Mucosa of descending colon (tissue), 3 donors: ENCODE measurements at places on chromosomes 3 and 15. TPM values are rescaled to one million over a fixed set of nuclear protein-coding genes. Genes with fewer than 3 reads are reported as not detected.

The SPINK8 gene
- total RNA-seq = not detected

DNA sequence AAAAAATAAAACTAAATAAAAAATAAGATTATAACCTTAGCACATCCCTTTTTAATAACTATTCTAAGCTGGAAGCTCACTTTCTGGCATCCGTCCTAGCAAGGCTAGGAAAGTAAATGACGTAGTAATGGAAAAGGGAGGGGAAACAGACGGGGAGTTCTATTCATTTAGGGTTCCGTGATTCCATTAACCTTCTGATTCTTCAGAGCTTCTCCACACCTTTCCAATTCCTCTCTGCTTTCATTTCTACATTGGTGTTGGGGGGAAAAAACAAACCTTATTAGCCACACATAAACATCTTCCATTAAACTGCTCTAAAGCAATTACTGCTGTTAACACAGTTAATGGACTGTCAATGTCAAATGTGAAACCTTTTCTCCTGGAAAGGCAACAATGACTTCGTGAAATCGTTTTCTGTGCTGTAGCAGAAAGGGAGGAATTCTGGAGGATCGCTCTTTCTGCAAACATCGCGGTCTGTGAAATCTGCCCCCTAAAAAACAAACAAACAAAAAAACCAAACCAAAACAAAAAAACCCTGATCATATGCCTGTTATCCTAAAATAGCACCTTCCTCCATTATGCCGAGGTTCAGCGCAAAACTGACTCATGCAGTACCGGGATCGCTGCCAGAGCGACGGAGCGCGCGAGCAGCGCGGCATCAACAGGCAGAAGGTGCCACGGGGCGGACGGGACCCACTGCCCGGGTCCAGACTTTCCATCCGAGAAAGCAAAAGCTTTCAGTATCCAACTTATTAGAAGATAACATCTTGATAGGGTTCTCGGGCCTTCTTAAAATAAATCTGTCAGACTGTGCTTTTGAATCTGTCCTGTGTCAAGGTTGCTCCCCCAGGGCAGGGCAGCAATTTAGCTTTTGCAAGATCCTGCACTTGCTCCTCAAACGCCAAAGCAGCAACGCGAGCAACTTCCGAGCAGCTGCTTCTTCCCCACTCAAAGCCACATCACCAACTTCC is 156.2 kb downstream of the FGF12 start:
- no peak for DNase-seq

DNA sequence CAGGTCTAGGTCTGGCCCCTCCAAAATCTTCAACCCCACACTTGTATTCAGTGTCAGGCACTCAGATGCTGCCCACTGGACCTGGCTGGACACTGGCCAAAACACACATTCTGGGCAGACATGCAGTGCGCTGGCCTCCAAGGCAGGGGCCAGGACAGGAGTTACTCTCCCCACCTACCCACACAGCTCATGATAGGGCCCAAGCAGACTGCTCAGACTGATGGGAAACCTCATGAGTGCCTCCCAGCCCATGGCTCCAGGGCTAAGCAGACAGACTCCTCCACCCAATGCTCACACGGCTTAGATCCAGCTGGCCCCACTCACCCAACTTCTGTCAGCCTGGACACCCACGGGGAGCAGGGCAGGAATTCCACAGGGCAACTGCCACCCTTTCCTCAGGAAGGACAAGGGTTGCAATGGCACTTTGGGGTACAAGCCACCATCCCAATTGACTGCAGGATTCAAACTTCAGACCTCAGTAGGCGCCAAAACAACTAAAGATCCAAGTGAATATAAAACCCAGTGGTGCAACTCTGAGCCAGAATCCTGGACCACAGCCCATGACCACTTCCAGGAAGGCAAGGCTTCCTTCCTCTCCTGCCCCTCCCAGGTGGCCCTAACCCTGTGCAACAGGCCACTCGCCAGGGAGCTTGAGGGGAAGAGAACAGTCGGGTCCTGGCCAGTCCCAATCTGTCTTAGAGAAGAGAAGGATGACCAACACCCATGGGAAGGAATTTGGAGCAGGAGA is 1.4 kb downstream of the LTF start:
- no peak for DNase-seq

DNA sequence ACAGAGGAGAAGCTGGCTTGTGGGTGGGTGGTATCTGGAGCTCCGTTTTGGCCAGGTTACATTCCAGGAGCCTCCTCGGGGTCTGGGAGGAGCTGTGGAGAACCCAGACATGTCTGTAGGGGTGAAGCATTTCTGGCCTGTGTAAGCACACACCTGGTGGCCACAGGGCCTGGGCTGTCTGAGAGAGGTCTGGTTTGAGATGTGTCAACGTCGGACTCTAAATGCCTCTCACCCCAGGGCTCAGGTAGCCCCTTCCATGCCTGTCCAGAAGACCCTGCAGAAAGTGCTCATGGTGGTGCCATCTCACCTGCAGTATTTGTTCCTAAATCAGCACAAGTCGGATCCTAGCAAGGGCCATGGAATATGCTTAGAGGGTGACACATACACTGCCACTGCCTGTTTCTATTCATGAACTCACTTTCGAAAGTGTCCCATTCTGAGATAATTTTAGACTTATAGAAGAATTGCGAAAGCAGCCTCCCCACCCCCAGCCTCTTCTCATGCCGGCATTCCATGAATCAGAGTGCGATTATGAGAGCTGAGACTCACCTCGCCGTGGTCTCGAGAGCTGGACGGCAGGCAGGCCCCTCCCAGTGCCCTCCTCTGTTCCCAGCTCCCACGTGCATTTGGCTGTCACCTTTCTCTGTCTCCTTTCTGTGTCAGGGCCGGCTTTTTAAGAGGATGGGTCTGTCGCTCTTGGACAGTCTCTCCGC is 63.7 kb downstream of the KLF15 start:
- DNase-seq = no peak

DNA sequence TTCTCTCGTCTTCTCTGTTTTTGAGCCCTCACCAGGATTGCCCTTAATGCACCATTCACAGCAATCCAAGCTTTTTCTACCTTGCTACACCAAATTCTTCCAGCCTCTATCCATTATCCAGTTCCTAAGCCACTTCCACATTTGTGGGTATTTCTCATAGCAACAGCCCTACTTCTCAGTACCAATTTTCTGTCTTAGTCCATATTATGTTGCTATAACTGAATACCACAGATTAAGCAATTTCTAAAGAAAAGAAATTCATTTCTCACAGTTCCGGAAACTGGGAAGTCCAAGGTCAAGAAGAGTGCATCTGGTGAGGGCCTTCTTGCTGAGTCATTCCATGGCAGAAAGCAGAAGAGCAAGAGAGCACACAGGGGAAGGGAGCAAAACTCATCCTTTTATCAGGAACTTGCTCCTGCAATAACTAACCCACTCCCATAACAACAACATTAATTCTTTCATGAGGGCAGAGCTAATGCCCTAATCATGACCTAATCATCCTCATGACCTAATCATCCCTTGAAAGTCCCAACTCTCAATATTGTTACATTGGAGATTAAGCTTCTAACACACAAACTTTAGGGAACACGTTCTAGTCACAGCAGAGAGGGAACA is 9.7 kb upstream of the EIF1B start:
- no peak for DNase-seq

GRCh38 chr3:99319961-99320360 is 318.4 kb upstream of the COL8A1 start:
- DNase-seq = no peak

- no peak for DNase-seq
Observed at GRCh38 chr3:195102609-195103467, 168.1 kb downstream of the XXYLT1 start.

DNA sequence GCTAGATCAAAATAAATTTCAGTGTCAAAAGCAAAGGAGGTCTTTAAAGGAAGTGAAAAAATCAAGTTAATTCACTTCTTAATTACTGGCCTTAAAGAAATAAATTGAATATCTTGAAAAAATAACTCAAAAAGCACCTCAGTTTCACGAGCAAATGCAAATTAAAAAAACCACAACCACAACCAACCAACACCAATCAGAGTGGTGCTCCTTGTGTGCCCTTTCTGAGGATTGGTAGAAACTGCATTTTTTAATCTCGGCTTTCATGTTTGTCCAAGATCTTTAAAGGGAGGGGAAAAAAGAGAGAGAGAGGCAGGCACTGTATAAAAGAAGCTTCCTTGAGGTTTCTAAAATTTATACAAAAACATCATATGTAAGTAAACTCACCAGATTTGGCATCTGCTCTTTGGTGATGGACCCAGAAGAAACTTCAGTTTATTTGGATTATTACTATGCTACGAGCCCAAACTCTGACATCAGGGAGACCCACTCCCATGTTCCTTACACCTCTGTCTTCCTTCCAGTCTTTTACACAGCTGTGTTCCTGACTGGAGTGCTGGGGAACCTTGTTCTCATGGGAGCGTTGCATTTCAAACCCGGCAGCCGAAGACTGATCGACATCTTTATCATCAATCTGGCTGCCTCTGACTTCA is at the start of gene GPR15:
Gene GPR15, plus strand, starts transcription at position 357 of the 653 bp plus-strand sequence. Its CDS starts 56 bp downstream, at position 413.
- no peak for DNase-seq

DNA sequence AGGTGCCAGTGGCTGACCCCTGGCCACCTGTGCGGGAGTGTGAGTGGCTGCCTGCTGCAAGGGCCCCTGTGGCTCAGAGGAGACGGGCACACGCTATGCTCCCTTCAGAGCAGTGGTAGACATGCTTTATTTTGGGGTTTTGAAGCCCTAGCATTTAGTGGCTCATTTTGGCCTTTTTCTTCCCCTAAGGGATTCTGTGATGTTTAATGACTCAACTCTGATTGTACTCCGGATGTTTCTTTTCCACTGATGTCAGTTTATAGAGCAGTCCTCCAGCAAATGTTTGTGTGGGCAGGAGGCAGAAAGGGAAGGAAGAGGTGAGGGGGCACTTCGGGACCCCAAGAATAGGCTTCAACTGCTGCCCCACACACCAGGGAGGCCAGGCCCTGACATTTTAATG is 288.9 kb upstream of the C2CD4B start:
- no peak for DNase-seq

- no peak for DNase-seq
Observed at GRCh38 chr15:39627451-39628143, 46.7 kb downstream of the THBS1 start.

The PIGZ gene
- 29.1 TPM for total RNA-seq

DNA sequence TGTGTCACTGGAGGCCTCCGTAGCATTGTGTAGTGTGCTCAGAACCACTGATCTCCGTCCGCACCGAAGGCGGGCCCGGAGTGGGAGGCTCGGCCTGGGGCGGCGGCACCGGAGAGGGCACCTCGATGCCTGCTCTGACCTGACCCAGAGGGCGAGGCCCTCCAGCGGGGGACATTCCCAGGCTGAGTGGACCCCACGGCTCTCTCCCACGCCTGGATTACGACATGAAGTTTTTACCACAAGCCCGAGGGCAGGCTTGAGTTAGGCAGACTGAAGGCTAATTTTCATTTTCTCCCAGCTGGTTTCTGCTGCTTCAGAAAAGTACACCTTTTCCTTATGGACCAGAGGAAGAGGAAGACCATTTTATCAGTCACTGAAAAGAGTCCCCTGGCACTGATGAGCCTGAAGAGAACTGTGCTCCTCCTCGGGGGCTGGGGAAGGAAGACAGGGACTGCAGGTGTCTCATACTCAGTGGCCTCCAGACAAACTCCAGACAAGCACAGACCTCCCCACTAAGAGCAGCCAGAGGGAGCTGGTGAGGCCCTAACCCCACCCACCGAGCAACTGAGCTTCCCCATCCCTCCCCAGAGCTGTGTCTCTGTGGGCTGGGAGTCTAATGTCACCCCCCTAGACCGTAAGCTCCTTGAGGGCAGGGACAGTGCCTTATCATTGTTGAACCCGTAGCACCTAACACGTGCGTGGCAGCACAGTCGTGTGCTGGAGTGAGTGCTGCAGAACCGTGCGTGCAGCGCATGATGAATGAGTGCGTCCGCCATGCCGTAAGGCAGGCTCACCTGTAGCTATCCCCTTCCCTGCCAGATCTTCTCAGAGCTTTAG is 74.5 kb upstream of the BLM start:
- DNase-seq = no peak

GRCh38 chr3:69433969-69434325 is 48.1 kb upstream of the FRMD4B start:
- DNase-seq = no peak

The SLC28A2 gene
- total RNA-seq = 2.6 TPM

The PRICKLE2 gene
- total RNA-seq = 66.3 TPM

GRCh38 chr15:63985221-63986184 is 60.8 kb downstream of the DAPK2 start:
- no peak for DNase-seq

The LHFPL4 gene
- 1.6 TPM for total RNA-seq

GRCh38 chr3:121482660-121483059 is 63.1 kb downstream of the POLQ start:
- no peak for DNase-seq

DNA sequence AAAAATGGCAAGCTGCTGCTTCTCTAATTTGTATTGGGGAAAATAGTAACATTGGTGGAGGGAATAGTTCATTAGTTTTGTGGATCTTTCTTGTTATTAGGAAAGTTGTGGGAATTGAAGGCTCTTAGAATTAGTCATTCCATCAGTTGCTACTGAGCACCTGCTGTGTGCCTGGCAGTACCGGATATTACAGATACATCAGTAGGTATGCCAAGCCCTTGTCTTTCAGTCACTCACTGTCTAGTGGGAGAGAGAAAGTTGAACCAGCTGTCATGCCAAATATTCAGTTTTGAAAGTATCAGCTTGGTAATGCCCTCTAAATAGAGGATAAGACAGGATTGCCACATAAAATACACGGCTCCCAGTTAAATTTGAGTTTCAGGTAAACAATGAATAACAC is 32.5 kb downstream of the IGSF10 start:
- DNase-seq = no peak

- no peak for DNase-seq
Observed at GRCh38 chr3:139281522-139282196, 62.2 kb upstream of the MRPS22 start.

- no peak for DNase-seq
Observed at GRCh38 chr3:100525753-100526612, 33.6 kb downstream of the TMEM45A start.

DNA sequence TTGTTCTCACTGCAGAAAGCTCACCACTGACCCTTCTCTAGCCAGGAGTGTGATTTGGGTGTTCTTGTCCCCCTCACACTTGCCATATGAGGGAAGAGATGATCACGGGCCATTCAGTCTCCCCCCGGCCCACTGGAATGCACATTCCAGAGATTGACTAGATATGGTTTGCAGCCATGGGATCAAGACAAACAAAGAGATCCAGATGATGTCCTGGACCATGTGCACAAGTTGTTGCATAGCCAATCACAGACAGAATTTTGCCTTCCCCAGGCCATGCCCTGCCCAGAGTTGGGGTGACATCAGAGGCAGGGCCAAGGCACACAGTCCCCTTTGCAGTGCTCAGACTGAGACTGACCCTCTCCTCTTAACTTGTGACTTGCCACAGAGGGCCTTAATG is 14.8 kb downstream of the MUC13 start:
- no peak for DNase-seq

The GPD1L gene
- total RNA-seq = 122 TPM

The SEMA3G gene
- 10.2 TPM for total RNA-seq

- DNase-seq = no peak
Observed at GRCh38 chr15:74062236-74062635, 20.1 kb downstream of the GOLGA6A start.

GRCh38 chr15:92451225-92451825 is 57.6 kb downstream of the ST8SIA2 start:
- DNase-seq = no peak

- DNase-seq = no peak
Observed at GRCh38 chr3:50350213-50350526, 405 bp downstream of the NPRL2 start.
